MV-4-11 (cell line): ENCODE measurements at places on chromosomes 11 and 22.

GRCh38 chr22:28123989-28124766 lies 205.1 kb upstream of the PITPNB start:
- DNase-seq, result no peak

DNA sequence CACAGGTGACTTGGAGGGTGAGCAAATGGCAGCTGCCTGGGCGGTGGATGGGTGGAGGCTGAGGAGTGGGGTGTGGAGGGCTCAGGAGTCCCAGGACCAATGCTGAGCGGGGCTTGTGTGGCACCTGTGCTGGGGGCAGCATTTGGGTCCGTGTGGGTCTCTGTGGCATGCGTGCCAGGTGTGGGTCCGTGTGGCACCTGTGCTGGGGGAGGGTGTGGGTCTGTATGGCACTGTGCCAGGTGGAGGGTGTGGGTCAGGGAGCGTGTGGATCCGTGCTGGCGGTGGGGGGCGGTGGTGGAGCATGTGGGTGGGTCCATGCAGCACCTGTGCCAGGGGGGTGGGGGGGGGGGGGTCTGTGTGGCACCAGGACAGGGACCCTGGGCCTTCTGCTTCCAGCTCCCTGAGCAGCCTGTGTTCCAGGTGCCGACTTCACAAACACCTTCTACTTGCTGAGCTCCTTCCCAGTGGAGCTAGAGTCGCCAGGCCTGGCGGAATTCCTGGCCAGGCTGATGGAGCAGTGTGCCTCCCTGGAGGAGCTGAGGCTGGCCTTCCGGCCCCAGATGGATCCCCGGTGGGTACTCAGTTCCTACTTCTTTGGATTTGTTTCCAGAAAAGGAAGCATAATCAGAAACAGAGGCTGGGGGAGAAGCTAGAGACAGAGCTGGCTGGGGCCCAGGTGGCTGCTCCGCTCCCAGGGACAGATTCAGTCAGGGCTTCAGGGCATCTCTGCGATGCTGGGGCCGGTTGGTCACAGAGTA lies 14.7 kb downstream of the SELENOO start:
- DNase-seq, result no peak

DNA sequence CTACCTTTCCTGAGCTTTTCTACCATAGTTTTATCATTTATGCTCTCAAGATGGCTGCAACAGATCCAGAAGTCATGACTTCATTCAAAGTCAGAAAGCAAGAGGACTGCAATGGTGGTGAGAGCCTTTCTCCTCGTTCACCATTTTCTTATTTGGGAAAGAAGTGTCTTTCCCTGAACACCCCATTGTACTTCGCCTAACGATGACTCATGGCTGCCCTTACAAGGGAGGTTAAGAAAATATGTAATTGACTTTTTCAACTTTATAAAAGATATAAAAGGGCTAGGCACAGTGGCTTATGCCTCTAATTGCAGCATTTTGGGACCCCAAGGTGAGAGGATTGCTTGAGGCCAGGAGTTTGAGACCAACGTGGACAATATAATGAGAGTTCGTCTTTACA lies 541.7 kb downstream of the METTL15 start:
- DNase-seq, result no peak

- peak; percentile 2 for DNase-seq
These were observed at the start of the genes BSCL2 and GNG3 for GRCh38 chr11:62707277-62707861. BSCL2 (minus strand) TSS chr11:62707424; CDS start chr11:62707195, 229 bp downstream. GNG3 (plus strand) TSS chr11:62707676; CDS start chr11:62708296, 620 bp downstream.

GRCh38 chr11:106278391-106278790 lies 200.9 kb downstream of the AASDHPPT start:
- no peak for DNase-seq

DNA sequence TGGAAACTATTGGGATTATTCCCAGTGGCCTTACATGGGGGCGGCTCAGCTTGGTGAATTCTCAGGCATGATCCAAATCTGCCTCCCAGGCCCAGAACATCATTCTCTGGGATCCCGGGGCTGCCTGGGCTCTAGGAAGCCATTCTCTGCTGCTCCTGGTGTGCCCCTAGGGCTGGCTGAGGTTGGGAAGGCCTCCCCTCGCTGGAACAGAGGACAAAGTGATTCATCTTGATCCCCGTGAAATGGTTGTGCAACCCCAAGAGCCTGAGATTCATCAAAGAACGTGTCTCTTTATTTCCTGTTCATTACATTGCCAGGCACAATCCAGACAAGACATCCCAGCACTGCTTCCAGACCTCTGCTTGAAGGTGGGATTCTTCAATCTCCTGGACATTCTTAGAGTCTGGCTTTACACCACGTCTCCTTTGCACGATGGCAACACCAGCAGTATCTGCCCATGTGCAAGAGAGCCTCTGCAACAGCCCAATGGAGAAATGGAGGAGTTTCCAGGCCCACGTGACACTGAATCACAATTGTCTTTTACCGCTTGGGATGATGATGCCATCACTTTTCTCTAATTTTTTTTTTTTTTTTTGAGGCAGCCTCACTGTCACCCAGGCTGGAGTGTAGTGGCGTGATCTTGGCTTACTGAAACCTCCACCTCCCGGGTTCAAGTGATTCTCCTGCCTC lies 52.3 kb downstream of the TST start:
- DNase-seq, result no peak

GRCh38 chr11:123301696-123302400 lies 106.8 kb upstream of the CLMP start:
- DNase-seq, result peak; percentile 30

- DNase-seq, result no peak
These were observed 44.8 kb upstream of the MYO18B start for GRCh38 chr22:25697181-25697664.

GRCh38 chr22:23970816-23971486 lies 3.3 kb downstream of the DDT start:
- no peak for DNase-seq

GRCh38 chr11:92828556-92828955 lies 140.9 kb upstream of the MTNR1B start:
- no peak for DNase-seq
